ENCODE measurements at places on chromosomes 1 and 21.

DNA sequence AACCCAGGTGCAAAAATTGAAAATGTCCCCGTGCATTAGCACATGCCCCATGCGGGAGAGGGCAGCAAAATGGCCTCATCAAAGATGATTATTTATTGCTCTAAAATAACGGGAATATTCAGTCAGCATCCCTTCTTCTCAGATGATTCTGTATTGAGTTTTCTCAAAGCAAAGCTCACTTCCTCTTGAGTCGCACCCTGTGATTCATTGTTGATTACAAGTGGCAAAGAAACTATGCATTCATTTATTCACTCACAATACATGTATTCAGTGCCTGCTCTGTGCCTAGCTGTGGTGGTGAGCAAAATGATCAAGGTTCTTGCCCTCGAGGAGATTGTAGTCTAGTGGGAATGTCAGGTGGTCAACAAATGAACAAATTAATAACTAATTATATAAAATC lies 226.0 kb upstream of the KAZN start:
- no peak for DNase-seq

DNA sequence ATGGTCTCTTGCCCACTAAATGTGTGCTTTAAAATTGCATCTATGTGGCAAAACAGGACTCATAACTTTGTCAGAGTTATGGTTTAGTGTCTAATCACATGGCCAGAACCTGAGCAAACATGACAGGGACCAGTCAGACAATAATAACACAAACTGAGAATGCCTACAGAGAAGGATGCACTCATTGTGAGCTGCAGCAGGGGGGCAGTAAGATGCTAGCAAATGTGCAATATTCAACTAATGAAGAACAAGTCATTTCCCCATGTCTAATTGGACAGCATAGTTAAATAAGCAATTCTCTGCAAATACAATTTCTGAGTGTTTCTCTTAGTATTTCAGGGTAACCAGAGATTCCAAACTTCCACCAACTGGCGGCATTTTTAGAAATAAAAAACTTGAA lies 30.8 kb downstream of the SPAG17 start:
- DNase-seq: no peak

GRCh38 chr1:228944935-228945371 lies 209.7 kb downstream of the RHOU start:
- no peak for DNase-seq

GRCh38 chr1:116489231-116489697 lies 81.6 kb downstream of the CD58 start:
- no peak for DNase-seq

GRCh38 chr1:219461981-219462400 lies 150.9 kb downstream of the ZC3H11B start:
- no peak for DNase-seq

- DNase-seq: no peak
These were observed 176.9 kb upstream of the PRMT6 start for GRCh38 chr1:106879538-106879937.

GRCh38 chr21:43767984-43768867 lies 7.9 kb downstream of the CSTB start:
- no peak for DNase-seq

GRCh38 chr1:228285661-228286504 lies 78.0 kb downstream of the OBSCN start:
- no peak for DNase-seq

- no peak for DNase-seq
These were observed 130.1 kb downstream of the HMCN1 start for GRCh38 chr1:185864331-185864730.

DNA sequence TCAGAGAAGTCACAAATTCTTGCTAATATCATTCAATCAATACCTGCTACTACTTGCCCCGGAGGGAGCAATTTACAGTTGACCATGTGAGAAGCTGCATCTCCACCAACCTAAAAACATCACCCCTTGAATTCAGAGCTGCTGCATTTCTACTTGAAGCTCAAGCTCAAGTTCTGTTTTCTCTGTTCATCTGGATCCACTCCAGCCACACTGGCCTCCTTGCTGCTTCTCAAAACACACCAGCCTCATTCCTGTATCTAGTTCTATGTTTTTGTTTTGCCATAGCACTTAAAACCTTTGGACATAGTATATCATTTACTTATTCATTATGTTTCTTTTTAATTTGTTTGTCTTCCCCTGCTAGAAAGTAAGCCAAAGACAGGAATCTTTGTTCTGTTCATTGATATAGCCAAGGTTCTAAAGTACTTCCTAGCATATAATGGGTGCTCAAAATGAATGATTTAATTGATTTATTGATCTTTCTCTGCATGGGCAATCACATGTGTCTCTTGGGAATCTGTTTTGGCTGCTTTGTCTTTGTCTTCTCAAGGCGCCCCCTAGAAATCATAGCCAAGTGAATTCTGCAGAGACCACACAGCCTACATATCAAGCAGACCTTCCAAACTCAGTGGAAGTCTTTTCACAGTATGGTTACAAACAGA lies 23.6 kb downstream of the SYF2 start:
- no peak for DNase-seq

GRCh38 chr1:21258331-21259134 lies 31.7 kb downstream of the ECE1 start:
- DNase-seq: no peak

GRCh38 chr21:40250514-40251294 lies 383.5 kb downstream of the PCP4 start:
- no peak for DNase-seq

- no peak for DNase-seq
These were observed 22.7 kb downstream of the SYT6 start for GRCh38 chr1:114130846-114131525.

DNA sequence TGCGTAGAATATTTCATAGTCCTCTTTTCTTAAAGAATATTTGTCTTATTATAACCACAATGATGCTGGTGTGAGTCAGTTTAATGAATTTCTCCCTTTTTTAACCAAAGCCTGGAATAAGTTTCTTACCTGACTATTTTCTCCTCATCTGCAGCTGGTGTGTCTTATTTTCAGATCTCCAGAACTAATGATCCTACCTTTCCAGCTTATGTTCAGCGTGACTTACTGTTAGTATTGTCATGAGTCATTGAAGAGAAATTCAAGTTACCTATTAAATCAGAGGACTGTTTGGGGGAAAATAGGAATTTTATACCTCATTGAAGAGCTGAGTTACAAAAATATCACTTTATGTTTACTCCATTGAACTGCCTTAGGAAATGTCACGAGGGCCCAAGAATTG lies 482.1 kb downstream of the RWDD3 start:
- no peak for DNase-seq

GRCh38 chr1:23101101-23101827 lies 67.4 kb downstream of the LUZP1 start:
- no peak for DNase-seq

DNA sequence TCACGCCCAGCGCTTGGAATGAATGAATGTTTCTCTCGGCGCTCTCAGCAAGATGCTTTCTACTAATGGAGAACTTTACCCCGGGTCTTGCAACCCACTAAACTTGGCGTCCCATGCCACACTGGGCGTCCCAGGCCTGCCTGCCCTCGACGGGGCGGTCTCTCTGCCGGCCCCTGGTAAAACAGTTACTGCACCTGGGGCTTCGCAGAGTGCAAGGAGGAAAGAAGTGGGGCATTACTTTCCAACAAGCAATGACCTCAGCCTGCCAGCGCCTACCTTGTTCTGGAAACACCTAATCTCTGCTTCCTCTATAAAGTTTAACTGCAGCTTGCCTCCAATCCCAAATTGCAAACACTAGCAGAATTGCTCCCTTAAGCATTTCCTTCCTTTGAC lies 27.8 kb upstream of the NFIA start:
- no peak for DNase-seq

- DNase-seq: peak; percentile 79
These were observed 29.7 kb upstream of the KIRREL1 start for GRCh38 chr1:157963713-157964112.

GRCh38 chr21:45551316-45551715 lies 9.1 kb upstream of the SLC19A1 start:
- no peak for DNase-seq

DNA sequence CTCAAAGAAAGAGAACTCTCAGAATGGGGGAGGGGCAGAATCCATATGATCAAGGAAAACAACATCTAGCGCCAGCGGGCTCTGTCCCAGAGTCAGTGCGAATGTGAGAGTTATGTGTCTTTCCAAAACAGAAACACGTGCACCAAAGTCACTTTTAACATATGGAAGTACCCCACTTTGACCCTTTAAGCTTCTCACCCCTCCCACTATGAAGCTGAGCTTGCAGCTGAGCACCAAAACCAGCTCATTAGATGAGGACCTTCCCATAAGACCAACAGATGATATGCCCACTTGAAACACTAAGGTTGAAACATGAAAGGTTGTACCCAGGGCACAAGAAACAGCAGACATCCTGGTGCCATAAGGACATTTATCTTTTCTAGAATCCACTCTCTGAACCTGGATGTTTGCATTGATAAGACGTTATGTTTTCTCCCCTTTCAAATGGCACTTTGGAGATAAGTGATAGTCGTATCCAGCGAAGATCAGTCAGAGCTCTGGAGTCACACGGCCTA lies 171.0 kb downstream of the TGFBR3 start:
- DNase-seq: no peak

- no peak for DNase-seq
These were observed 139.2 kb upstream of the KLHDC7A start for GRCh38 chr1:18341291-18342069.

- no peak for DNase-seq
These were observed 25.6 kb downstream of the S100A10 start for GRCh38 chr1:151968058-151968457.

DNA sequence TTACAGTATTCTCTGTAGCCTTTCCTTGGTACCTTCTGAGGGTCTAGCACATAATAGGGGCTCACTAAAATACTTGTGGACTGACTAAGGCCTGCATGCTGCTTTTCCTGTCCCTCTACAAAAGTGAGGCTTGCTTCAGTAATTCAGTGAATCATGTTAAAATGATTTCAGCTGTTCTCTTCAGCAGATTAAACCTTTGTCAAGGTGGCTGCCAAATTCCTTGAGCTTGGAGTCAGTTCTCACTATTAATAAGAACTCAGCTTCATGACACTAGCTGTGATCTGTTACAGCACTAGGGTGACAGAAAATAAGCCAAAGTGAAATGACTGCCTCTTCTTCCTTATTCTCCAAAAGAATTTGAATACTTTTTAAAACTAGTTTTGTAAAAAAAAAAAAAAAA lies 128.8 kb downstream of the KCNN3 start:
- no peak for DNase-seq

DNA sequence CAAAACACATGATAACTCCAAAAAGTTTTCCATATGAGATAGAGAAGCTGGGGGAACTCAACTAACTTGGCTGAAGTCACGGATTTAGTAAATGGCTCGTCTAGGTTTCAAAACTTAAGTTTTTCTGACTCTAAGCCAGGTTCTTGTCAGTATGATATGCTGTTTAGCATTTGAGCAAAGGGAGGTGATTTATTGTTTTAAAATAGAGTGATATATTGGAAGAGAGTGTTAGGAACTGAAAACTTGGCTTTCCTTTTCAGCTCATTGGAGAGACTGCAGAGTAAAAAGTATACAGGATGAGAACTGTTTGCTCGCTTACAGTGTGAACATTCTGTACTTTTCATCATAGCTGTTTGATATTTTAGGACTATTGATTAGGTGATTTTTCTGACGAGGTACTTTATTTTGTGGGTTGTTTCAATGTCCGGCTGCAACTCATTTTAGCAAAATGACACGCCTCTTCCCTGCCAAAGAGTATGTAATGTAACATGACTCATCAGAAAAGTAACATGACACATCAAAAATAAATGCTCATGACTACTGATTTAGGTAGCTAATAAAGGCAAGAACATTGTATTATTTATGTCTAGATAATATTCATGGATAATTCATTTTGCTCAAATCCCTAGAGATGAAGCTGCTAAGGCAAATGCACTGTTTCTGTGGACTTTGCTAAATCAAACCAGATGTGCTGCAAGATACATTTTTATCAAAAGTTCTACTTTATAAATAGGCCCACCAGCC lies 355.1 kb downstream of the GPATCH2 start:
- no peak for DNase-seq

GRCh38 chr1:157000686-157001085 lies 44.9 kb downstream of the ARHGEF11 start:
- DNase-seq: no peak

- no peak for DNase-seq
These were observed 35.0 kb downstream of the HSD3B2 start for GRCh38 chr1:119449971-119450370.

GRCh38 chr1:216310776-216311175 lies 112.5 kb downstream of the USH2A start:
- peak; percentile 58 for DNase-seq

- DNase-seq: no peak
These were observed 311.3 kb downstream of the LRRIQ3 start for GRCh38 chr1:73886716-73887115.

DNA sequence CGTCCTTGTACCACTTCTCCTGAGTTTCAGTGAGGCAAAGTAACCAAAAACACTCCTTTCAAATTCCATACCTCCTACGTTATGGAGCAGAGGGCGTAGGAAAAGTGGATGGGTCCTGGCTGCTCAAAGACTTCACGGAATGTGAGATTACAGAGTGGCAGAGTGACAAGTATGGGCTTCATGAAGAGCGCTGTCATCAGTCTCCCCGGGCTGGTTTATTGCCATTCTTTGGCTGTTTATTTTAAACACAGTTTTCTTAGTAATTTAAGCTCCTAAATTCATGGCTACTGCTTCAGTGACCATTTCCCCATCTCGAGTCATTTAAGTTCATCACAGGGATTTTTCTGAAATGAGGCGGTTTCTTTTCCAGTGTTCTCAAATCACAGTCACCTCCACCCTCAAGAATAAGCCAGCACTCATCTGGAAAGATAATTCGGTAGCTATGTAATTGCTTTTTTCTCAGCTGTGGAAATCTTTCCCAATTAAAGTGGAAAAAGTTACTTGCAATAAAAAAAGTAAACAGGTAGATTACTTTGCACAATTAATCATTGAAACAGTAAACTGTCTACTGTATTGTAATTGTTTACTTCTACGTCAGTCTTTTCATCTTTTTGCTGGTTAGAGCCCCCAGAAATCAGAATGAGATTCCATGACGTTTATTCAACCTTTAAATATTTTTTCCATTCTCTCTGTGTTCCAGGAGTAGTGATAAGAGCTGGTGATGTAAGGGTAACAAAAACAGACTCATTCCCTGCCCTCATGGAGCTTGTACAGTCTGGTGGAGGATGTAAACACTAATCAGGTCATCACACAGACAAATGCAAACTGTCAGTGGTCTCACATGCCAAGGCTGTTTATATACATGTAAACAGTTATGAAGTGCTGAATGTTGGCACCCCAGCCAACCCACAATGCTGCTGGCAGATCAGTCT lies 3.0 kb upstream of the SMYD2 start:
- no peak for DNase-seq

GRCh38 chr1:160328184-160328583 lies 14.9 kb downstream of the COPA start:
- DNase-seq: no peak
